Progenitor cell of endocrine pancreas (in vitro differentiated cells): ENCODE measurements at places on chromosomes 5 and 9. TPM values are rescaled to one million over a fixed set of nuclear protein-coding genes. Genes with fewer than 3 reads are reported as not detected.

GRCh38 chr5:158060212-158060611 lies 201.3 kb upstream of the CLINT1 start:
- DNase-seq: no peak

DNA sequence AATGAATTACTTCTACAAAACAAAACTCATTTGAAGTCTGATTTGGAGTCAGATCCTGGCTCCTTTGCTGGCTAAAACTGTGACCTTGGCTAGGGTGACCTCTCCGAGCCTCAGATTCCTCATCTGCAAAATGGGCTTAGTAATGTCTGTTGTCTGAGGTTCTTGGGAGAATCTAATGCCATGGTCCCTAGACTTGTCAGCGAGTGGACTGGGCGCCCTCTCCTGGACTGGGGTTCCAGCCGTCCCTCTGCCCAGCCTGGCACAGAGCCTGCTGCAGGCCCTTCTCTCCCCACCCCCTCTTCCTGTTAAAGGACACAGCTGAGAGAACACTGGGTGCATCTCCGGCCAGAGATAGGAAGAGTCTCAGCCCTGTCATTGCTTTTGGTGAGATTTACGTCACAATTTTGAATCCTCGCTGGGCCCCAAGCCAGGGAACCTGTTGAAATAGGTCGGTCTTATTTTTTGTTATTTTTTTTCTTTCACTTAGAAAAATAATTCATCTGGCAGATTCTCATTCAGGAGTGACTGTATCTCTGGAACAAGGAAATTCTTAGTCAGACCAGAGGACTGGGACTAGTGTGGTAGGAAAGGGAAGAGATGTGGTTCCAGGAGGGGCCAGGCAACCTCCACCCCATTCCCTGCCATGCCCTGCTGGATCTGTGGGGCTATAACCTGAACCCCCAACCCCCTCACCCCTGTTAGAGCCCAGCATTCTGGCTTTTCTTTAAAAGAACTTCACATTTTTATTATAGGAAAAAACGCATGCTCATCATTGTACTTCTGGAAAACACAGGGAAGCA lies 48.2 kb upstream of the RPL26L1 start:
- no peak for DNase-seq

DNA sequence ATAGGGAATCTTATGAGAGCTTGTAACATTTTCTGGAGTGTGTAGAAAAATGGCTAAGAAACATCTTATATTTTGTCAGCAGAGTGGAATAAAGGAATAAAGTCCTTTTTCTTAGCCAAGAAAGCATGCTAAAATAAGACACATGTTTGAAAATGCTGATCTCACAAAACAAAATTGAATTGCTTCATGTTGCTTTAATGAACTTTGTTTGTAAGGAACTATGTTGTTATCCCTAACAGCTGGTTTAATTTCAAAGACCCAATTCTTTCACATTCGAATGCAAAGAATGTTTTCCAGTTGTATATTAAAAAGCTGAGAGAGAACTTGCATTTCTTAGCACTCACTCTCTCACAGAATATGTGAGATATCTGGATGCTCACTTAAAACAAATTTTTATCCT lies 107.6 kb downstream of the MUSK start:
- no peak for DNase-seq

The TMOD1 gene
- total RNA-seq: 10.1 and 10.6 TPM in 2 replicates

The UNC5A gene
- 2.8 and 2.9 TPM in 2 replicates for total RNA-seq
